ENCODE measurements at places on chromosomes 12 and 14.
A peak's percentile ranks its signal among the peaks of the same experiment; 100 is the strongest.

DNA sequence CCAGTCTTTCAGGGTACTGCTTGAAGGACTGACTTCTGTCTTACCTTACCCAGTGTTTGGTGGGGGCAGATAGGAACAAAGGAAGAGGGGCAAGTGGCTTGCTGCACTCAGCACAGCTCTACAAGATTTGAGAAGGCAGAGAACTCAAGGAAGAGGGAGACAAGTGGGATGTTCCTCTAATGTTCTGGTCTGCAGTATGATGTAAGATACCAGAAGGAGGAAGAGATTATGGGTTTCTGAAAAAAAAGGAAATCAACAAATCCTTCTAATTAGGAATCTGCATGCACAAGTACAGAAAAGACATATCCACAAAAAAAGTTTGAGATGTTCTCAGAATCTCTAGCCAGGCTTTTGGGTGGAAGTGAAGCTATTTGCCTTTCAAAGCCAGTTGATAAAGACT, 37.1 kb downstream of the USP15 start:
- peak; percentile 23 for DNase-seq

- peak; percentile 25 for DNase-seq
Measured at GRCh38 chr12:24561882-24562770, 386.8 kb downstream of the BCAT1 start.

- no peak for DNase-seq
Measured at GRCh38 chr14:84770030-84770429, 759.9 kb upstream of the FLRT2 start.

DNA sequence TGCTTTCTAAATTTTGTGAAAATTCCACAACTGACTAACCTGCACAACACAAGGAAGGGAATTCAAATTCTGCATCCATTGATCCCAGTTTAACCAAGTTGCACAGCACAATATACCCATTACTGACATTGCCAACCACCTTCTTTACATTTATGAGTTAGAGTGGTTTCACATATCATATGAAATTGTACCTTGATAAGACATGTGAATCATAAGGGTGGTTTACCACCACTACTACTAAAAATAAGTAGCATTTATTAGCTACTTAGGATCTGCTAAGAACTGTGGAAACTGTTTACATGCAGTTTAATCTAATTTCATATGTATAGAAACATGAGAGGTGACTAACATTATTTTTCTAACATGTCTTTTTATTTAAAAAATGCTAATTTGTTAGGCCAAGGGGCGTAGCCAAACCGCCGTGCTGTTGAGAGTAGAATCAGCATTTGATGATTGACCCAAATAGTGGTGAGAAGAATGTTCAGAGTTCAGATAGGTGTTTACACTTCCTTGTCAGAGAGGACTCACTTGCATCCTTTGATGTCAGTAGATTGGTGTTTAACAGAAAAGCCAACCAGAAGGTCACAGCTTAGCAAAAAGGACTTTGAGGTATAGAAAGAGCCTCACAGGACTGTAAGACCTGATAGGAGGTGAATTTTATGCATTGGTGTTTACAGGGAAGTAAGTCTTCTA, 56.2 kb downstream of the LRFN5 start:
- DNase-seq, result no peak

- no peak for DNase-seq
Measured at GRCh38 chr14:104219731-104220214, 81.4 kb downstream of the KIF26A start.

- no peak for DNase-seq
Measured at GRCh38 chr12:131093604-131093955, 139.9 kb downstream of the ADGRD1 start.

- DNase-seq, result peak; percentile 59
Measured at GRCh38 chr14:92613008-92613658, 99.6 kb downstream of the RIN3 start.

- no peak for DNase-seq
Measured at GRCh38 chr12:12686925-12687324, 9.1 kb downstream of the GPR19 start.

- no peak for DNase-seq
Measured at GRCh38 chr12:52316701-52317100, 4.5 kb downstream of the KRT83 start.

DNA sequence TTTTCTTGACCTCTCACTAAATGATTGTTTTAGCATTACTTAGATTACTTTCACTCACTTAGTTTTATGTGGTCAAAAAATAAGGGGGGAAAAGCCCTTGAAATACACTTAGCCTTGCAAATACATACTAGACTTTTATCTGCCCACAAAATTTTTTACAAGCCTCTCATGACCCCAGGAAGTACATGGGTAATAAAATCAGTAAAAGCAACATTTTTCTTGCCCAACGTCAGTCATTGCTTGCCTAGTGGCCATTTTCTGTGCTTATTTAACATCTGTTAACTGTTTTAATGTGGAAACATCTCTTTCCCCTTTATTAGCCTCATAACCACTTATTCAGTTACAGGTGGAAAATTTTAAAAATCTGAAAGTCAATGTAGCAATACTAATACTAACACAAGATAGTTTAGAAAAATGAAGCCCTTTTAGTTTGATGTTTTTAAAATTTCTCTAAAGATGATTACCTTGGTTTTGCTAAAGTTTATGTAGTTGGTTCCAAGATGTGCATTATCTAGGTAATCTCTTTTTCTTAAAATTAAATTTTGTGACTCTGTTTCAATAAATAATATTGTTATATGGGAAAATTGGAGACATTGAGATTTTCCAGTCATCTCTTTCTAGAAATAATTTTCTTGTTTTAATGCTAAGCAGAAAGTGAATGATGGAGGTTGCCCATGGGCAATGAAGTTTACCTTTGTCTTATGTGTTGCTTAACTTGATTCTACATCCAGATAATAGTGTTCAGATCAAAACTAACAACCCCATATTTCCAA, 175.5 kb downstream of the TMTC2 start:
- DNase-seq, result peak; percentile 69

DNA sequence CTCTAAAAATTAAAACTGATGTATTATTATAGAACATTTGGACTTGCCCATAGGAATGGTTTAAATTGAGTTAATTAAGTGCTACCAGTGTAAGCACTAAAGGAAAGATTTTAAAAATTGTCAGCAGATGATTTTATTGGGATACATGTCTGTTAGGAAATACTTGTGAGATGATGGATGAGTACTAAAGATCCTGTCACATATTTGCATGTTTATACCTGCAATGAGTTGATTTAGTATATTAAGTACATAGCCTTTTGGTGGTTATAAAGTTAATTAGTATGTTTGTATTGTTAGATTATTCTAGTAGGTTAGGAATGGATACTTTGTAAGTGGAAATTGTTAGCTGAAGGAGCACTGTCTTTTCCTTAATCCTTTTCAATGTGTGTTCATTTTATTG, 67.2 kb downstream of the CCDC91 start:
- DNase-seq, result no peak

DNA sequence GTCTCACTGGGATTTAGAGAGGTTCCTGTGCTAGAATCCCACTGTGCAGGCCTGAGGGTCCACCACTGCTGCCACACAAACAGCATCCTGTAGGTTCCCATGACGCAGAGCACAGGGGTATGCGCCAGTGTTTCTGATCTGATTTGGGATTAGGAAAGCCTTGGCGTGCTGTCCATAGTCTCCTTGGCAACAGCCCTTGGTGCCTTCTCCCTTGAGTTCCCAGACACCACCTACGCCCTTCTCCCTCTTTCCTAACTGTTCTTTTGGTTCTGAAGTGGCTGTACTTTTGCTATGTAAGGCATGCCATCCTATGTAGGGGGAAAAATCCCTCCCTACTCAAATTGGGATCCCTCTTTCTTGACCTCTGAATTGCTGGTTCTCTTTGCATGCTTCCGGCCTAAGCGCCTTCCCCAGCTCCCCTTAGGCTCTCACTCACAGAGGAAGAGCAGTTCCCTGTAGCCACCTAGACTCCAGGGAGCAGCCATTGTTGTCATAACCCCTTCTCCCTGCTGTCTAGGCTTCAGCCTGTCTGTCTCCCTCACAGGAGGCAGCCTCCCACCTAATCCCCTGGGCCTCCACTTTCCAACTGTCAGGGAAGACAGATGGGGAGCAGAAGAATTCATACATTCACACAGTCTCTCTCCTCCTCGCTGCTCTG, 14.8 kb upstream of the RIC8B start:
- DNase-seq, result no peak

DNA sequence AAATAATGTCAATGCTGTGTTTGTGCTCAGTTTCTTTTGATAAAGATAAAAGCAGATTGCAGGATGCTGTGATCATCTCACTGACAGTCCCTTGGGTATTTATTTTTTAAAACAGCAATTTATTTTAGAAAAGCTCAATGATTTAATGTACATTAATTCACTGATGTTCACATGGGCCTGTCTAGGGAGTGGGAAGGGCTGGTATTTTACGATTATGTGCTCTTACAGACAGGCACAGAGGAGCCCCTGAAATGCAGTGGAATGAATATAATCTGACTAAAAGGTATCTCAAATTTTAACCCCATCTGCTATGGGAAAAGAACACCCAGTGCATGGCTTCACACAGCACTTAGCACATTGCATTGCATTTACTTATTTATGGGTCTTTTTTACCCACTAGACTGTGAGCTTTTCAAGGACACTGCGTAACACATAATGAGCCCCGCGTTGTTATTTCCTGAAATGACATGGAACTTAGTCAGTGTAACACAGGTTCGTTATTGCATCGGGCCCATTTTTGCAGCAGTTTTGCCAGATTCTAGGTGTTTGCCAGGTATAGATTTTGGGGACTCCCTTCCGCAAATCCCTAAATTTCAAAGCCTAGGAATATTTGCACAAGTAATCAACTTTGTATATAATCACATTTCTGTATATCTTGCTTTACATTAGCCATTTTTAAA, 425.3 kb upstream of the FBXO33 start:
- DNase-seq, result no peak

- no peak for DNase-seq
Measured at GRCh38 chr12:114253976-114254778, 151.8 kb downstream of the TBX5 start.

- DNase-seq, result no peak
Measured at GRCh38 chr12:6458281-6459003, 6.6 kb downstream of the TAPBPL start.

GRCh38 chr12:69987579-69988091, 162.6 kb downstream of the MYRFL start:
- DNase-seq, result no peak

GRCh38 chr12:120532701-120533238, 1.4 kb upstream of the RNF10 start:
- no peak for DNase-seq

- no peak for DNase-seq
Measured at GRCh38 chr12:160858-161257, 53.1 kb downstream of the SLC6A12 start.

DNA sequence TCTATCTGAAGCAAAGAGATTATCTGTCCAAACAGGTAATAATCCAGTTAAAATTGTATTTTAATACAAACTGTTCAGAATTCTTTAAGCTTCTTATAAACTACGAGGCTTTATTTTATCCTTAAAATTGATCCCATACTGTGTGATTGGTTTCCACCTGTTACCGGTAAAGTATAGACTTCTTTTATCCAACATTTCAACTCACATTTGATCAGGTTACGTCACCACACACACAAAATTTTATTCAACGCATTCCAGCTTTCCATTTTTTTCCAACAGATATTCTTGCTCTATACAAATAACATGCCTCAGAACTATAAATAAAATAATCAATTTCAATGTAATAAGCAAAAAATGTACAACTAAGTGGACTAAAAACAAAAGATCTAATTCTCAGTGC, 4.5 kb downstream of the NOVA1 start:
- no peak for DNase-seq

GRCh38 chr12:94704452-94705306, 54.3 kb upstream of the TMCC3 start:
- DNase-seq, result no peak

DNA sequence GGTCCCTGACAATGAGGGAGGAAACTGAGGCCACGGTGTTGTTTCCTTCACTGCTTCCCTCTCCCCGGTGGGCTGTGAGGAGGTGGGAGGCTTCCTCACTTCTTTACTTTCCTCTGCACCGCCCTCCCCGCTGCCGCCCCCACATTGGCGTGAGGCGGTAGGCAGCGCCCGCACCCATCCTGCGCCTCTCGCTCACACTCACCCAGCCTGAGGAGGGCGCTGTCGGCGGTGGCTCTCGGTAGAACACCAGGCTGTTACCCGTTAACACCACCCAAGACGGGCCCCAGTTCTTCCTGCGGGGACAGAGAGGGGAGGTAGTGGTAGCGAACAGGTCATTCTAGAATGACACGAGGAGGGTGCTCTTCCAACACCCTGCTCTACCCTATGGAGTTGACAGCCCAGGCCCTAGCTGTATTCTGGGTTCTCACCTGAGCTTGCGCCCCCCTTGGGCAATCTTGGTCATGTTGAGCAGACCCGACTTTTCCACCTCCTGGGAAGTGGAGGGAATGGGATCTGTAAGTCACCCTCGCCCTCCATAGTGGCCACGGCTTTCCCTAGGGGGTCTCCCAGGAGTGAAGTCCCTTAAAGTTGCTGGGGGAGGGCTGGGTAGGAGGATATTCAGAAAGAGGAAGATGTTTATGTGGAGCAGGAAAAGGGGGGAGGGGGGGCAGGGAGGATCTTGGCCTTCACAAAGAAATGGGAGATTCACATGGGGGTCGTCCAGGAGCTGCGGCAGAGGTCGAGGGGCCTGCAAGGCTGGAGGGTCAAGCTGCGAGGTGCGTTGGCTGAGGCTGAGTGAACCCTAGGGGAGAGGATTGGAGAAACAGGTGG, 3.3 kb downstream of the ARHGAP9 start:
- DNase-seq, result peak; percentile 62

DNA sequence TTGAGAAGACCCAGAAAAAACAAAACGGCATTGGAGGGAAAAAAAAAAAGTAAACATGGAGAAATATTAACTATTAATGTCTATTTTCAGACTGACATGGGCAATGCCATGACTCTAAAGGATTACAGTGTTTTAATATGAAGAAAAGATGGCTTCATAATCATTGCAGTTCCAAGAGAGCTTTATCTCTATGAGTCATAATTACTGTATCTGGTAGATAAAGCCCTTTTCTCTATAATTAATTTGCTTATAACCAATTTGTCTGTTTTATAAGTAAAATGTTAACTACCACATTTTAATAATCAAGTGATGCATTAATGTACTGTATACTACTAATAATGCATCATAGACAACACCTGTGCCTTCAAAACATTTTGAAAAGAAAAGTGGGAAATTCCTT, 59.7 kb downstream of the CLIP1 start:
- no peak for DNase-seq

DNA sequence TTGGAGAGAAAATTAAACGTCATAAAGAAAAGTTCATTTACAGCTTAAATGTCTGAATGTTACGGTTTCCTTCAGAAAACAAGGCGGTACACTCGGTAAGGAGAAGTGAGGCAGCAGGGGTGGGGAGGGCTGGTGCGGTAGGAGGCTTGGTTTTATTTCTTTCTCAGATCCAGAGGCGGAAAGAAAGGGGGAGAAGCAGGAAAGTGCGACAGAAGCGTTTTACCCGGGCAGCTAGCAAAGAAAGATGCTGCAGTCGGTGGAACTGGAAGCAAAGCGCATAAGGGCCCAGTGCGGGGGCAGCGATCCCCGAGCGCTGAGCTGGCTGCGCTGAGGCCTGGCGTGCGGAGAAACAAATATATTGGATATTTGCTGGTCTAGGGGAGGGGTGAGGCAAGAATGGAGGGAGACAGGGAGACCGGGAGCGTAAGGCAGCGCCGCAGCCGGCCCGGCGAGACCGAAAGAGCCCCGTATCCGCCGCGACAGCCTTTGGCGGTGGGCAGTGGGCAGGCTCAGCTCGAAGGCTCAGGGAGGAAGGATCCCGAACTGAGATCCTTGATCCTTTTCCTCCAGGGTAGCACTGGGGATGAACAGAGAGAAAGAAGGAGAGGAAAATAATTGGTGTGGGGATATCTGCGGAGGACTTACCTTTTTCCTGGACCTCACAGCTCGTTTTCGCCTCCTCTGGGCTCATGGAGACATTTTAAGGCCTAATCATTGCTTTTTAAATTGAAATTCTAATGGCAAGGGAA, 6.4 kb upstream of the HOXC11 start:
- no peak for DNase-seq

- peak; percentile 96 for DNase-seq
Measured at GRCh38 chr12:6423267-6424007, 21.3 kb upstream of the CD27 start.

Measured in NB4 (cell line).